ENCODE measurements at places on chromosomes 6 and 20.

DNA sequence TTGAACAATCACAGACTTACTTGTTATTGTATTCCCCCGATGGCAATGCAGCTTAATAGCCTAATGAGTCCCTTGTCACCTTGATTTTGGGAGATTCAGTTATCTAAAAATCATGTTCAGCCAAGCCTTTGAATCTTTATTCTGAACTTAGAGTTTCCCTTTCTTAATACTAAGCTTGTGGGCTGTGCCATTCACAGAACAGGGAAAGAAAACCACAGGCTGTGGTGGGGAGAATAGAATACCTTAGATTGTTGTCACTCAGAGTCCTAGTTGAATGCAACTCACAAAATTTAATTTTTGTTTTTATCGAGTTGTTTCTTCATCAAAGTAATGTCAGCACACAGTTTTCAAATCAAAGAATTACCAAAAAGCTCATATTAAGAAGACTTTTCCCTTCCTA is 37.4 kb downstream of the RFPL4B start:
- DNase-seq, result no peak

DNA sequence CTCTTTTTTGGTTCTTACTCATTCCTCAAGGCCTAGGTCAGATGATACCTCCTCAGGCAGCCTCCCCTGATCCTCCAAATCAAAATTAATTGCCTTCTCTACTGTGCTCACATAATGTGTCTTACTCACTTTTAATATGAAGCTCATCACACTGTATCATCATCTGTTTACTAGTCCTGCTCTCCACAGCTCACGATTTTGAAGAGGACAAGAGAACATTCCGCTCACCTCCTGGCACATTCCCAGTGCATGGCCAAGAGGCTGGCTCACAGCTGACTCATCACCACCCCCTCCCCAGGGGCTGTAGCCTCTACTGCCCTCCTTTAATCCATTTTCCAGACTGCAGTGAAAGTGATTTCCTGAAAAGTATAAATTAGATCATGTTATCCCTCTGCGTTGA is 133.1 kb downstream of the ALDH8A1 start:
- no peak for DNase-seq

DNA sequence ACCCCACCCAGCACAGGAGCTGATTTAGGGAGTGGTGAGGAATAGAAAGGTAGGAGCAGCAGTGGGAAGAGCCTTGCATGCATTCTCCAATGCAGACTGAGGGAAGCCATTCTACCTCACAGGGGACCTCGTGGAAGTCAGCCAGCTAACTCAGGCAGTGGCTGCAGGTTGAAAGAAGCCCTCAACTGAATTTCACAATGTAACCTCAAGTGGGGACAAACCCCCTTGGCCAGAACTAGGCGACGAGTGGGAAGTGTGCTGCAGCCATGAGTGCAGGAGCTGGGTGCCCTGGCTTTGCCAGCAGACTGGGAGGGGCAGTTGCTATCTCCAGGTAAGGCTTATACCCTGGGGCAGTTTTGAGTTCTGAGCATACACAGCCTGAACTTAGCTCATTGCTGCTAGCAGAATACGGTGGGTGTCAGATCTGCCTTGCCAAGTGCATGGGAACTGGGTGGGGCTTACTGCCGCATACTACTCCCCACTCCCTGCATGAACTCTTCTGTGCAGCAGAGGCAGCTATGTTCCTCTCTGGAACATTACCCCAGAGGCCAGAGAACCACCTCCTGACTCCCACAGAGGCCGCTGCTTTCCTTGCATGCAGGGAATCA is 126.5 kb downstream of the CDK19 start:
- DNase-seq, result no peak

DNA sequence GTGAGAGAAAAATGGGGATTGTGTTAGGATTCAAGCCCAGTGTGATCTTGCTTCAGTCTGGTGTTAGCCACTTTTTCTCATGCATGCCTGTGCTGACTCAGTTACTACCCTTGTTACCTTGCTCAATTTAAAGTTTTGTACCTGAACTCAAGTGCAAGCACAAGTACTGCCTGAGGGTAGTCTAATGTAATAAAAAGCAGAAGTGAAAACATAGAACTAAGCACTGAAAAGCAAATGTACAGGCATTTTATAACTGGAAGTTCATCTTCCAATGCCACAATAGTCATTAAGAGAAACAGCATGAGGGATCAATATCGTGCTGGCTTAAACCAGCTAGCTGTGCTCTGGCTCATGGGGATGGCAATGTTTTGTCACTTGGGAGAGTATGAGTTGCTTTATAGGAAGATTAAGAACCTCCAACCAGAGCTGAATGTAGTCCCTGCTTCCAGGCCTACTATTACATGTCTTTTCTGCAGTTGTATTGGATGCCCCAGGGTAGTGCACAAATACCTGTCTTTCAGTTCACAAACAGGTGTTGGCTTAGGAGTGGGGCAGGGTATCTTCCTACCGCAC is 48.7 kb downstream of the SLC35F1 start:
- DNase-seq, result no peak

GRCh38 chr20:21505161-21505809 is 8.6 kb downstream of the NKX2-2 start:
- DNase-seq, result peak; percentile 21

DNA sequence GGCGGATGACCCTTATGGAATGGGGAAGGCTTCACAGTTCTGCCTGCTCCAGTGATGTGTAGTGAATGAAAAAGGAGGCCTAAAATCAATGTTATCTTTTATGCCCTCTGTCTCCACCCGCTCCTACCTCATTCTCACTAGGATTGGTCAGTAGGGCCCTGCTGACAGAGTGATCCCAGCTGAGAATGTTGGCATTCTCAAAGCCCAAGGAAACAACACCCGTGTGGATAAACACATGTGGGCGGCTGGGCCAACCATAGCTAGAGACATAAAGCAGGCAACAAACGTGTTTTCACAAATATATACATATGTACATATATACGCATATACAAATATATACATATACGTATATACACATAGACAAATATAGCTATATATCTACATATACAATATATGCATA is 4.5 kb downstream of the RIPK1 start:
- no peak for DNase-seq

GRCh38 chr6:40717411-40718057 is 130.4 kb upstream of the LRFN2 start:
- no peak for DNase-seq

DNA sequence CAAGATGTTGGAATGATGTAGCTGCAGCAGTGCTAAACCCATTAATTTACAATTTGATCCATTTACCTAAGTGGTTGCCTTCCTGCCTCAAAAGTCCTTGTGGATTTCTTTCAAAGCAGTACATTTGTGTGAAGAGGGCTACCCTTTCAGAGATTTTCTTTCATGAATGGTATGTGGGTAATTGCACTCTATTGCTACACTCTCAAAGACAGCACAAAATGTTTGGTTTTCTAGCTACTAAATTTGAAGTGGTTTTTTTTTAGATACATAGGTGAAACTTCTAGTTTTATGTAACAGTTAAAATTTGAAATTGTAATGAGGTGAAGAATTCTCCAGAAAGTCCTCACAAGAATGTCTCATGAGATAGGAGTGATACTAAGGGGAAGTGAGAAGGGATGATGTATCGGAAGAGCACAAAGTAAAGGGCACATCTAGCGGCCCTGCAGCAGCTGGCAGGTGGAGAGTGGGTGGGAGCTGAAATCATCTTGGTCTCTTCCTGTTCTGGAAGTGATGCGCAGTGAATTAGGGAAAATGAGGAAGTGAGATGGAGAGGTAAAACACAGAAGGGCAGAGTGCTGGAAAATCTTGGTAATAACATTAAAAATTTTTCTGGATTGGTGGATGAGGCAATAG is 236.8 kb upstream of the MAN1A1 start:
- no peak for DNase-seq

GRCh38 chr6:57224769-57225515 is 2.8 kb upstream of the RAB23 start:
- no peak for DNase-seq

DNA sequence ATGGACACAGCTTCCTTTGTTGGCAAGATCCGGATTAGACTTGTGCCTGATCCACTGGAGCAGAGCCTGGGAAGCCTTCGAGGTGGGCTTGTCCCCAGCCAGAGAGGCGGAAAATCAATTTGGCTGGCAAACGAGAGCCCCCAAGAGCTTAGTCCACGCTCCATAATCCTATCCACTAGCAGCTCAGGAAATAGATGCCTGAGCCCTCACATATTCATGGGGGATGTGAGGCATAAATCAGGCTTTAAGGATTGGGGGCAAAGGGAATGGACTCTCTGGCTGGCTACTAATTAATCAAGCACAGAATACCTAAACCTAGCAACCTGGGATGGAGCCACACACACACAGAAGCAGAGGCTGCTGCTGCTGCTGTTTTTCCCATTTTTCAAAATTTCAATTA is 137.9 kb downstream of the PKHD1 start:
- no peak for DNase-seq

DNA sequence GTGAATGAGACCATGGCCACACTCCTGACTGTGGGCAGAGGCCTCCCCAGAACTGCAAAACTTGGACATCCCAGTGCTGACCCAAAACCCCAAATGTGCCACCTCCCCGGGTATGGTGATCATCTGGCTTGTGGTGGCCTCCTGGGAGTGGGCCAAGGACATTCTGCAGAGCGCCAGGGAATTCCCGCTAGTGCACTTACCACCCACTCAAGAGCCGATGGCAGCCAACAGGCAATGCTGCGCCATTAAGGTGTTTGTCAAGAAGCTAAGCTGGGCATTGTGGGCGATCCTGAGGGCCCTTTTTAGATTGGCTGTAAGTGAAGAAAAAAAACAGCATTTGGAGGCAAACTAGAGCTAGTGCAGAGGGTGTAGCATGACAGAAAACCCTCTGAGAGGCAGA is 9.4 kb downstream of the MMP24 start:
- DNase-seq, result no peak

GRCh38 chr6:164337024-164337924 is 922.8 kb downstream of the QKI start:
- no peak for DNase-seq

GRCh38 chr6:31328355-31328960 is 28.5 kb downstream of the HLA-B start:
- DNase-seq, result no peak

GRCh38 chr6:75488033-75488432 is 5.6 kb downstream of the FILIP1 start:
- DNase-seq, result no peak

DNA sequence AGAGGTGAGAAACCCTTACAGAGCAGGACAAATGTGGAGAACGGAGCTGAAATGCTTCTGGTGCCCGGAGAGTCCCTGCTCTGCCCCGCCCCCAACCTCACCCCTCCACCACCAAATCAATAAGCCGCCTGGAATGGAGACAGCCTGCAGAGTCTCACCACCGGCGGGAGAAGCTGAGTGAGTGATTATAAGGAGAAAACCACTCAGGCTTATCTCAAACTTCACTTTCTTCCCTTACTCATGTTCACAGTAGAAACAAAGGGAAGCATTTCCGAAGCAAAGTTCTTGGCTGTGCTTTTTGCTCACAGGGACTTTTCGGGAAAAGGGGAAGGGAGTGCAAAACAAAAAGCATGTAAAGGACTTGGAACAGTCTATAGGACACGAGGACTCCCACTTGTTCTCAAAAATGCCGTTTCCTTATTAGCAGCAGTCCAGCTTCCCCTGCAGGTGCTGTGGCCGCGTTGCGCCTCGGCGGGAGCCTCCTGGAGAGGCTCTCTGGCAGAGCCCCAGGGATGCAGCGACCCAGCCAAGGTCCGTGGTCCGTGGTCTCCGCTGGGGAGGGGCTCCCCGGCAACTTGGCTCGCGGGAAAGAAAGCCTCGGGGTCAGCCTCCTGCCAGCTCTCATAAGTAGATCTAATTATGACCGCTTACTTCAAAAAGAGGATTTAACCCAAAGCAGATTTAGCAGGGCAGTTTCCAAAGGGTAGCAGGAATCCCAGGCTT is 64.8 kb upstream of the TMEM30A start:
- peak; percentile 42 for DNase-seq

- no peak for DNase-seq
These were observed 14.8 kb downstream of the SLCO4A1 start for GRCh38 chr20:62656919-62657588.

DNA sequence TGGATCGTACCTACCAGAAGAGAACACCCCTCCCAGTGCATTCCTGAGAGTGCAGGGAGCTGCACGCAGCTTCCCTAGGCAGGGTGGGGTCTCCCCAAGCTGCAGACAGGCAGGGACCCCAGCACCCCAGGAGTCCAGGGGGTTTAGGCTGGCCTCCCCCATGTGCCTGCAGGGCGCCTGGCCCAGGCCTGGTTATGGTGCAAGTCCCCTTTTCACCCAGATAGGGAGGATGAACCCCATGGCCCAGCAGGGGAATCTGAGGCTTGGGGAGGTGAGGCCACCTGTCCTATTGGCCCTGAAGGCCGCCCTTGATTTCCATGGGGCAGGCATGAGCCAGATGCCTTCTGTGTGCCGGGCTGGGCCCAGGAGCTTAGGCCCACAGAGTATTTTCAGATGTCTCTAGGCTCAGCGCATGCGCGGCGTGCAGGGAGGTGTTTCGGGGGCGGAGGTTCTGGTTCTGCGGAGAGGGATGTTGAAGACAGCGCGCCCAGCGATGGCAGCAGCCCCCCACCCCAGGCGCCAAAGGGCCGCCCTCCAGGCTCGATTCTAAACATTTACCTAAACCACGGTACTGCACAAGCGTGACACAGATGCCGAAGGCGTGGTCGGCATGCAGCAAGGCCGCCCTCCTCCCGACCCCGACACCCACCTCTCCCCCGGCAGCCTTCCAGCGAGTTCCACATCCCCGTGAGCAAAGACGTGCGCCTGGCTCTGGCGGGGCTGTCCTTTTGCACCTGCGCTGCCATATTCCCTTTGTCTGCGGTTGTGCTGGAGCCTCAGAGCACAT is 29.4 kb downstream of the COL20A1 start:
- DNase-seq, result no peak

GRCh38 chr6:70838907-70839285 is 118.0 kb downstream of the B3GAT2 start:
- no peak for DNase-seq

- DNase-seq, result no peak
These were observed 22.4 kb upstream of the FKBP1C start for GRCh38 chr6:63188828-63189227.

- no peak for DNase-seq
These were observed 1035.3 kb upstream of the GJE1 start for GRCh38 chr6:141097471-141097870.

DNA sequence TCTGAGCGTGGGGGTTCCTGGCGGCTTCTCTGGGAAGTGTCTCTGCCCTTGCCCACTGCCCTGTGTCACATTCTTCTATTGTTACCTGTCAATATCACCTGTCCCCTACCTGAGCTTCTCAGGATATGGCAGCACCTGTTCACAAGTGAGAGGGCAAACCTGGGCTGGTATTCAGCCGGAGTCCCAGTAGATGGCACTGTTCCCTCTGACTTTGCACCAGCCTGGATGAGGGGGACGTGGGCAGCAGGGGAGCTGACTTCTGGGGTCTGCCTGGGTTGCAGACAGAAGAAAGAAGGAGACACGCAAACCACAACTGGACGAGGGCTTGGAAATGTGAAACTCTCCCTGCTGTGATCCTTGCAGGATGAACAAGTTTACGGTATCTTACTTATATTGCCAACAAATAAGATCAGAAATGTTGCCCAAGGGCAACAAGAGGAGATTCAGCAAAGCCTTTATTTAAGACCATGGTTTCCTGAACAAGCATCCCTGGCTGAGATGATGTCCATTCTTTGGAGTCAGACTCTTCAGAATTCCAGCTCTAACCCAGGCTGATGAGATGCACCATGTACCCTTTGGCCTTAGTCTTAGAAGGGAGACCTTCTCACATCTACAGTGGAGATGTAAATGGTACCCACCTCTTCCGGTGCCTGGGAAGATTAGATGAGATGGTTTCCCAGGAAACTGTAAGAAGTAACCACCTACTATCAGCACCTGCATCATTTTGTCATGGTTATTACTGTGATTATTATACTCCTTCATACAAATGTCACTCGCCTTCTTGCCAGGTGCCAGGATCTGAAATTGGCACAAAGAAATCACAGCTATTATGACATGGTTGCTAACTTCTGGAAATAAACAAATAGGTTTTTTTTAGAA is 400.0 kb upstream of the CDH4 start:
- DNase-seq, result no peak
